ENCODE measurements at places on chromosomes 3 and 15. TPM values are rescaled to one million over a fixed set of nuclear protein-coding genes. Genes with fewer than 3 reads are reported as not detected.

DNA sequence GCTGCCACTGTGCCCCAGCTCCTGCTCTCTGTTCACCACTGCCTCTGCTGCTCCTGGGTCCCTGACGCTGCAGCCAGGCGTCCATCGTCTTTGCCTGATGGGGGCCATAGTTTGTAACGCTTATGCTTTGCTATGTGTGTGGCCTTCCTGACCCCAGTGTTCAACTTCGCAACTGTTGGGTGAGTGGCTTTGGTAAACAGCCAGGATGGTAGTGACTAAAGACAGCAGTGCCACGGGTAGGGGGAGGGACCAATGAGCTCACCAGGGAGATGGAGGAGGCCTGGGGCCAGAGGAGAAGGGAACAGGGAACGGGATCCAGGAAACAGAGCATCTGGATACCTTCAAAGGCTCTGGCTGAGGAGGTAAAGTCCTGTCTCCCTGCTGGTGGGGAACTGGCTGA lies 75.9 kb upstream of the ALDH1L1 start:
- H3K4me3 ChIP-seq: no peak overlapping the region
- H3K27me3 ChIP-seq: no peaks in the 10 kb centered on the region
- no peak for DNase-seq
- no peaks in the 10 kb centered on the region for H3K36me3 ChIP-seq
- H3K27ac ChIP-seq: no peak overlapping the region

DNA sequence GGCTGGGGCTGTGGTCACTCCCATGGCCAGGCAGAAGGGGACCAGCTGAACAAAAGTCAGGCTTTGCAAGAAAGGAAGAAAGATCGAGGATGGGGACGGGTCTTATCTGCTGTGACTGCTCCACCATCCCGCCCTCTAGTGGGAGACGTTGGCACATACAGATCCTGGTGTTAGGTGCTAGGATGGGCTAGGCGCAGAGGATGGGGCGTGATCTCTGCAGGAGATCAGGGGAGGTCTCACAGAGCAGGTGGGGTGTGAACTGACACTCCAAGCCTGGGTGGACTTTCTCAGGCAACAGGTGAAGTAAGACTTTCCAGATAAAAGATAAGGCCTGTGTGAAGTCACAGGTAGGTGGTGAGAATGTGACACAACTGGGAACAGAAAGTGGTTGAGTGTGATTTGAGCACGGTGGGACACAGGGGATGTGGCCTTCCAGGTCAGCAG lies 141.9 kb upstream of the SMAD3 start:
- no peaks in the 10 kb centered on the region for H3K27me3 ChIP-seq
- DNase-seq: peak; percentile 46
- H3K4me1 ChIP-seq: no peaks in the 10 kb centered on the region
- no peak overlapping the region for H3K4me3 ChIP-seq
- H3K36me3 ChIP-seq: no peaks in the 10 kb centered on the region

Gene LMLN
- 2.3 TPM for polyA plus RNA-seq

- no peaks in the 10 kb centered on the region for H3K4me1 ChIP-seq
- H3K27ac ChIP-seq: no peak overlapping the region
- no peaks in the 10 kb centered on the region for H3K36me3 ChIP-seq
- no peak overlapping the region for H3K4me3 ChIP-seq
These were observed 217.0 kb downstream of the P3H2 start for GRCh38 chr3:189903562-189904250.

Gene SST
- 18.0 TPM for polyA plus RNA-seq

DNA sequence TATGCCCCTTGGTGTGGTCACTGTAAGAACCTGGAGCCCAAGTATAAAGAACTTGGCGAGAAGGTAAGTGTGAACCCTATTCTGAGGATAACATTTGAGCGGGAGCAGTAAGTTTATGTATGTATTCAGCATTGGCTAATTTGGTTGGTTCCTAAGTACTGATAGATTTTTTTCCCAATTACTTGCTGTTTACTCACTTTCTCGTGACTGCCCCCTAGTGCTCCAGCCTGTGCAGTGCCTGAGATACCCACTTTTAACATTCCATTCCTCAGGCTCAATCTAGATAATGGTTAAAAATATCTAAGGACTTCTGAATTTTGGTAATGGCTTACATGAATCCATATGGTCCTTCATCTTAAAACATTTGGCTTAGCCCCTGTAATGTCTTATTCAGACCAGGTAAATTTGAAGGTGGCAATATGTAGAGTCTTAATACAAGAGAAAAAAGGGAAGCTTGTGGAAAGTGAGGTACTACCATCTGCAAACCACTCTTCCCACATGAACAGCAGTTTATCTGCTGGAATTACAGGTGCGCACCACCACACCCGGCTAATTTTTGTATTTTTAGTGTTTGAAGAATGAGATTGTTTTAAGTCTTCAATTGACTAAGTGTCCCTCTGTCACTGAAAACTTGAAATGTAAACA lies 7.1 kb downstream of the ELL3 start:
- H3K36me3 ChIP-seq: peaks cover 63% of the 10 kb centered on the region
- H3K4me3 ChIP-seq: no peak overlapping the region
- DNase-seq: no peak
- H3K27ac ChIP-seq: no peak overlapping the region
- H3K4me1 ChIP-seq: no peaks in the 10 kb centered on the region

GRCh38 chr3:167626490-167626889 lies 27.3 kb downstream of the WDR49 start:
- H3K4me3 ChIP-seq: no peak overlapping the region
- H3K4me1 ChIP-seq: no peaks in the 10 kb centered on the region
- no peaks in the 10 kb centered on the region for H3K27me3 ChIP-seq
- no peaks in the 10 kb centered on the region for H3K36me3 ChIP-seq

DNA sequence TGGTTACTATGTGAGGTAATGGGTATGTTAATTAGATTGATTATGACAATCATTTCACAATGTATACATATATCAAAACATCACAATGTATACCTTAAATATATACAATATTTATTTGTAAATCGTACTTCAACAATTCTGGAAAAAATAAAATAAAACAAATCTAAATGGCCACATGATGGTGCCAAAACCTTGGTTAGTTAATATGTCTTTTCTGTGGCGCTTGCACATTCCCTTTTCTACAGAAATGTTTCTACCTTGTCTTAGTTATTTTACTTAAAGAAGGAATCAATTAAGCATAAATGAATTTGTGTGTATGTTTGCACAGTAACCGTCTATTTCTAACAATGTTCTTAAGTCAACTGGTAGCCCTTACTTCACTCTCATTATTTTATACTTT lies 53.4 kb downstream of the OXSM start:
- no peaks in the 10 kb centered on the region for H3K27me3 ChIP-seq
- DNase-seq: no peak
- peaks cover 24% of the 10 kb centered on the region for H3K4me1 ChIP-seq
- H3K27ac ChIP-seq: no peak overlapping the region
- no peak overlapping the region for H3K4me3 ChIP-seq

GRCh38 chr3:150680562-150680961 lies 23.2 kb downstream of the ERICH6 start:
- DNase-seq: no peak
- no peak overlapping the region for H3K4me3 ChIP-seq
- H3K4me1 ChIP-seq: no peaks in the 10 kb centered on the region
- H3K27ac ChIP-seq: no peak overlapping the region
- H3K36me3 ChIP-seq: no peaks in the 10 kb centered on the region
- no peaks in the 10 kb centered on the region for H3K27me3 ChIP-seq

DNA sequence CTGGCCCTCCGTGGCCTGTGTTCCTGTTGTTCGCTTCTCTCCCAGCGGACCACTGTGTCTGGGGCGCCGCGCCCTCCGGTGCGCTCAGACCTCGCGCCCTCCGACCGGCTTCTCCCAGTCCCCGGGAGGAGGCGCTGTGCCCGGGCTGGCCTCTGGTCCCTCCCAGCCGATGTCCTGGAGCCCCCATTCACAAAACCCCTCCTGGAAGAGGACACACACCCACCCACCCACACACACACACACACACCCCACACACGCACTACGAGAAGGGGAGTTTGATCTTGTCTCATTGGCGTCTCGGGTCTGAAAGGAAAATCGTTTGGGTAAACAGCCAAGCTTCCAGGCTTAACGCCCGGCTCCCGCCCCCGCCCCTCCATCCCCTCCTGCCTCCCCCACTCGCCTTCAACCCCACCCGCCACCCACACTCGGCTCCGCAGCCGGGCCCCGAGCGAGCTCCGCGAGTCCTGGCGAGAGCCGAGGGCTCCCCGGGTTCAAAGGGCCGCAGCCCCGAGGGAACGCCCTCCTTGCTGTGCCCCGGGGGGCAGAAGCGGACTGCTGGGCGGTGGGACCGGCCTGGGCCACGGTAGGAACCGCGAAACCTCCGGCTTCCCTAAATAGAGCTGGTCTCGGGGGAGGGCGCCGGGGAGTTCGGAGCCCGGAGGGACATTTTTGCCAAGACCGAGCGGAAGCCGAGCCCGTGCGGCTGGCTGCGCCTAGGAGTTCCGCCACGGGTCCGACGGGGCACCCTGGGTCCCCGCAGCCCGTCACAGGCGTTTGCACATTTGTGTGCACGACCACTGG lies 23.6 kb downstream of the NR2F2 start:
- H3K27me3 ChIP-seq: peaks cover 12% of the 10 kb centered on the region
- H3K4me3 ChIP-seq: peak overlapping the region; percentile 40
- H3K27ac ChIP-seq: peak overlapping the region; percentile 92
- H3K36me3 ChIP-seq: no peaks in the 10 kb centered on the region
- no peak for DNase-seq

GRCh38 chr3:28726840-28727239 lies 378.2 kb upstream of the AZI2 start:
- H3K36me3 ChIP-seq: no peaks in the 10 kb centered on the region
- DNase-seq: no peak
- H3K4me1 ChIP-seq: no peaks in the 10 kb centered on the region
- H3K27me3 ChIP-seq: no peaks in the 10 kb centered on the region
- no peak overlapping the region for H3K4me3 ChIP-seq

Data from sigmoid colon (tissue), 7 donors.